ENCODE measurements at places on chromosomes 16 and 17.

DNA sequence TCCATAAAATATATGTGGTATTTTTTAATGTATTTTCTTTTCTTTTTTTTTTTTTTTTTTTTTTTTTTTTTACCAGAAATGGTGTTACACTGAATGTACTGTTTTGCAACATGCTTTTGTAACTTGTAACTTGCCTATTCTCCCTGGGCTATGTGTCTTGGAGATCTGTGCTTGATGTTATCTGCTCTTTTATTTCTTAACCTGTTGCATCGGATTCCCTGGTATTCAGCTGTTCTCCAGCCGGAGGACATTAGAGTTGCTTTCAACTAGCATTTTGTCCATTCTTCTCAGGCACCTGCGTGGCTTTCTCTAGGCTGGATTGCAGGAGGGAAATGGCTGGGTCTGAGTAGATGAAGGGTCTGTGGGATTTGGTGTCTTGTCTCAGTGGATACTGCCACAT lies 47.4 kb downstream of the KATNIP start:
- no peak for DNase-seq

DNA sequence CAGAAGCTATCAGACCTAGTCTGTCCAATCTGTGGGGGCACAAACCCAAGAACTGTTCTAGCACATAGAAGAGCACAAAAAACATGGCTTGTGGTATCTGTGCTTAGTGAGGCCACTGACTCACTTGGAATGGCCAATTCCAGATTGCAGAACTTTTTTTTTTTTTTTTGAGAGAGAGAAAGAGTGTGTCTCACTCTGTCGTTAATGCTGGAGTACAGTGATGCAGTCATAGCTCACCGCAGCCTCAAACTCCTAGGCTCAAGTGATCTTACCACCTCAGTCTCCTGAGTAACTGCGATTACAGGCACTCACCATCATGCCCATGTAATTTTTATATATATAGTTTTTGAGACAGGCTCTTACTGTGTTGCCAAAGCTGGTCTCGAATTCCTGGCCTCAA lies 77.2 kb upstream of the CLEC3A start:
- no peak for DNase-seq

GRCh38 chr17:53837131-53837530 lies 14.4 kb downstream of the KIF2B start:
- no peak for DNase-seq

DNA sequence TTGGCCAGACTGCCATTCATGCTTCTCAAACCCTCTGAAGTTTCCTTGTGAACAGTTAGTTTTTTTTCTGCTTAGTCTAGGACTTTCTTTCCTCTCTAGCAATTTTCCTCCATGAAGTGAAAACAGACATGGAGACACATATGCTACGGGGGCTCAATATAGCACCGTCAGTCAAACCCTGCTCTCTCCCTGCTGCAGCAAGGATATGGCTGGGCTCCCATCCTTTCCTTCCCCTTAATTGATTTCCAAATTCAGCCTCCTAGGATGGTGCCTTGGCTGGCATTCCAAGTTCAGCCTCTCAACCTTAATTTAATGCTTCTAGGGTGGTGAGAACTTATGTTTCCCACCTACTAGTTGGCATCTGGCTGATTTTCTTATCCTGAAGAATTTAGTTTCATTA lies 436.7 kb downstream of the NPIPA7 start:
- DNase-seq: no peak

DNA sequence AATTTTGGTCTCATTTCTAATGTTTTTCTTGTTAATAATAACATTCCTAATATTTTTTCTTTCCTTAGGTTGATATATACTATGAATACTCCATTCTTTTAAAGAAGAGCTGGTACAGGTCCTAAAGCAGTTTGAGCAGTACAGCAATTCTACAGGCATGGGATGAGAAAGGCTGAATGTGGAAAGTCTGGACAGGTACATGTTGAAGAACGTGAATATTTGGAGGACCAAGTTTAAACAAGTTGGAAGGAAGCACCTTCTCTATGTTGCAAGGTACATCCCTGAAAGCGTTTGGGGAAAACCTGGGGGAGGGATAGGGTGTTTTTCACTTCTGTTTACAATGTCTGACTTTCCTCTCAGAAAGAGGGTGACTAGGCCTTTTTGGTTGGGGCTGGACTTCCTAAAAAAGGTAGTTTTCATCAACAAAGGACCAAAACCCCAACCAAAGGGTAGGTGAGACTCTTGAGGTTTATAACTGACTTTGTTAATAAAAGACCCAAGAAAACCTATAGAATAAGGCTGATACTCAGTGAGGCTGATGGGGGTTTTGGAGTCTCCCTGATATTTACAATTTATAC lies 95.9 kb upstream of the AXIN2 start:
- DNase-seq: peak; percentile 3
